Activated T-cell treated with anti-CD3 and anti-CD28 coated beads for 48 hours (primary cell): ENCODE measurements at places on chromosomes 5 and 9.

DNA sequence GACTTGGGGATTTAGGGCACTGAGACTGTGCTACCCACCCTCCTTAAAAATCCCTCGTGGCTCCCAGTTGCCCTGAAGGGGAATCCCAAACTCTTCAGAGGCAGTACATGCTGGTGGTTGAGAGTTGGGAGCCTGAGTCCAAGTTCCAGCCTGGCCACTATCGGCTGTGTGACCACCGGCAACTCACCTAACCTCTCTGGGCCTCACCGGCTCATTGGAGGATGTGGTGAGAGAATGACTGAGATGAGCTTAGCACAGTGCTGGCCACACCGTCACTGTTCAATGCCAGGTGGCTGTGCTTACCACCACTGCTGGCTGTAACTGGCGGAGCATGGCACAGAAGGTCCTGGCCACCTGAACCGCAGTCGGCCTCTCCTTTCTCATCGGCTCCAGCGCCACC, 200.2 kb downstream of the C9orf50 start:
- no peak for DNase-seq

DNA sequence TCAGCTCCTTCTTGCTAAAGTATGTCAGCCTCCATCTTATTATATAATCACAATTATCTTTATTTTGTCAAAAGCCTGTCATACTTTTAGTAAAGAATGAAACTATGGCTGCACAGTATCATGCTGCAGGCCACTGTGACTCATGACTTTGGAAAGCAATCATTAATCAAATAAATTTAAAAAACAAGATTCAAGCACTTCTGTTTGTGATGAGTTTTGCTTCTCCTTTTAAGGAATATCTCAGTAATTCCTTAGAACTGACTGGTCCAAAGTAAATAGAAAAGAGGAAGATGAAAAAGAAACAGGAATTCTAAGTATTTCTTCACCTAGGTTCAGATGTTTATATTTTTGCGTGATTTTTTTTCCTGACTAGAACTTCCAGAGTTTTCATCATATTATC, 83.1 kb downstream of the EDIL3 start:
- no peak for DNase-seq

GRCh38 chr9:134205672-134206310, 41.4 kb upstream of the RNU6ATAC start:
- DNase-seq: no peak

DNA sequence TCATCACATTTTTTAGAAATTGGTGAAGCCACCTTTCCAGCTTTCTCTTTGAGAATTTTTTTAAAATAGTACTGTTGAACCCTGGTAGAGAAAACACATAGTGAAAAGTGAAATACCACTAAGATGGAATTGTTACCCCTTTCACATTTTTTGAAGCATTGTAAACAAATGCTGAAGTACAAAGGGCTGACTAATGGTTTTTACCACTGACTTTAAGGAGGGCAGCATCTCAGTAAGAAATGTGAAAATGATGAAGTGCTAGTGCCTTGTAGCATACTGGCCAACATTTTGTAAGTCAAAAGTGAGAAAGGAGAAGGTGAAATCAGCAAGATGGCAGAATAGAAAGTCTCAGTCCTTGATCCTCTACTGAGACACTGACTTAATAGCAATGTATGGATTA, 320.6 kb downstream of the PJA2 start:
- no peak for DNase-seq
